ENCODE measurements at places on chromosomes 5 and 9.

GRCh38 chr5:133847886-133848285, 120.5 kb downstream of the C5orf15 start:
- no peak for DNase-seq

- peak; percentile 97 for DNase-seq
These were observed at the start of gene UCK1 for GRCh38 chr9:131530920-131531832. TSS of gene UCK1 (minus strand) at chr9:131531263. CDS start at chr9:131531174, 89 bp downstream.

DNA sequence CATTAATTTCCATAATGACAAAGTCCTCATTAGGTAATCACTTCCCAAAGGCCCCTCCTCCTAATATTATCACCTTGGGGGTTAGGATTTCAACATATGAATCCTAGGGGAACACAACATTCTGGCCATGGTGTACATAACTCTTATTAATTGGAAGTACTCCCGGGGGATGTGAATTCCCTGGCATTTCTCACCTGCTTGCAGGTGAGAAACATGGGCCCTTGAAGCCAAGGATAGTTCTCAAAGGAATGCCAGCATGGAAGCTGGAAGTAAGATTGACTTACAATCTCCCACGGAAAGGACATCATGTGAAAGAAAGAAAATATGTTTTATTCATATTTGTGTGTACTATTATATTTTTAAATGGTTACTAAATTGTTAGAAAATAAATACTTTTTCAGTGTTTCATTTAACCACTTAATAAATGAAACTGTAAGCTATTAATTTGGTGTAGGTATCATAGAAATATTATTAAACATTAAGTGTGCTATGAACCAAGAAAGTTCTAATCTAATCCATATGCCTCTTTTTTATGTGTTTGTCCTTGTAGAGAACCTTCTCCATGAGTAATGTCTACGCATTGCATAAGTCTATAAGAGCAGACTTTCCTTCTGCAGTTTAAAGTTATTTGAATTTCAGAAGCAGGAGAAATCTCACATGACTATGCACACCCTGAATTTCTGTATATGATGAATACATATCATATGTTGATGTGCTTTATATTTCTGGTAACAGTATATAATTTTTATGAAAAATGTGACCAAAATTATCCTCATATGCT, 59.4 kb downstream of the ANXA1 start:
- DNase-seq: no peak

- DNase-seq: no peak
These were observed 278.3 kb upstream of the PCSK5 start for GRCh38 chr9:75612205-75612604.

DNA sequence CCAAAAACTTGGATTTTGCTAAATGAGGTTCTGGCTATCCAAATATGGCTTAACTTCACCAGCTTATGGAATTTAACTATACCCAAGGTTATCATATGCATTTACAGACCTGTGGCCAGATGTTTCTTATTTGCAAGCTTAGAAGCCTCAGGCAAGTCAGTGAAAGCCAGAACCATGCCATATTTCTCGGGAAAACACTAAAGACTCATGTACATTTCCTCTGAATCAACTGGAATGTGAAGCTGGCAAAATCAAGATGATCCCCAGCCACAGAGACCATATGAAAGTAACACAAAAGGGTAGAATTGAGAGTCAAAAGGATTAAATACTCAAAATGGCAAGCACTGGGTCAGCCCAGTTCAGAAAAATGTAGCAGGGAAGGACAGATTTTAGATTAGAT, 76.4 kb upstream of the SLC1A1 start:
- DNase-seq: no peak

- no peak for DNase-seq
These were observed 243.6 kb downstream of the PRELID2 start for GRCh38 chr5:145591578-145591977.

DNA sequence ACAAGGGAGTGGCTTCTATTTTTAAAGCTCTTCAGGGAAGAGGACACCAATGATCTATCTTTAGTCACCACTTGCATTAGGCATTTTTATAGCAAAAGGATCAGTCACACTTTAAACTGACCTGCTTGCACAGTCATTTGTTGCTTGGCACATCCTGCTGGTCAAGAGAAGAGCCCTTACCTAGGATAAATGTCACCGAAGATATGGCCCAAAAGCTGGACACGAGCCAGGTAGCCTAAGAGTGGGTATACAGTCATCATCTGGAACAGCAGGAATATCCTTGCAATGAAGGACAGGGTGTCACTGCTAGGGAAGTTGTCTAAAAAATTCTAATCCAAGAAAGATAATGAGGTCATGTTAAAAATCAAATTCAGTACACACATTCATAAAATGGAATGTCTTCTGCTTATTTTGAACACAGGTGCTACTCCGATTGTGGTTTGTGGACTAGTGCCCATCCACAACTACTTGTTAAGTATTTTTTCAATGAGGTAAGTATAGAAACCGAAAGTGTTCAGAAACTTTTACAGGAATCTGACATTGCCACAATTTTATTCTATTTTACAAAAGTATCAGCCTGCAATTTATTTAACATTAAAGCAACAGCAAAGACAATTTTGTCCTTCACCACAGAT, 78.4 kb downstream of the SLC38A9 start:
- DNase-seq: no peak

DNA sequence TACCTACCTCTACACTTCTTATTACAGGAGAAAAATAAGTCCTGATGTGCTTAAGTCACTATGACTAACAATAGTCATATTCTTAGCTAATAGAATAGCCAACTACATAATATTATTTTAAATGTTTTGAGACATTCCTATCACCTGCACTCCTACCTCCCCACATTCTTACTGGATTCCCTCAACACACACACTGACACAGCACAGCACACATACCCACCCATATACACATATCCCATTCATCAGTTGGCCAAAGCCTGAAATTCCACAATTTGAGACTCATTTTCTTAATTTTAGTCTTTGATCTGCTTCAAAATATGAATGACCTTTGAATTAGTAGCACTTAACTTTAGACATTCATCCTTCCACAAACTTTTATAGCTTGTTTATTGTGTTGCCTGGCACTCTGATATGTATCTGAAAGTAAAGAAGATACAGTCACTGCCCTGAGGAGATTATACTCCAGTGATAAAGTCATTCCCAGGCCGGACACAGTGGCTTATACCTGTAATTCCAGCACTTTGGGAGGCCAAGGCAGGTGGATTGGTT, 168.3 kb upstream of the RASA1 start:
- DNase-seq: no peak

- no peak for DNase-seq
These were observed 12.7 kb downstream of the PTPDC1 start for GRCh38 chr9:94096819-94097577.

GRCh38 chr5:15285901-15286583, 213.9 kb upstream of the FBXL7 start:
- DNase-seq: no peak

- DNase-seq: peak; percentile 69
These were observed at the start of gene ADAMTS19 for GRCh38 chr5:129459777-129460671. TSS of gene ADAMTS19 (plus strand) at chr5:129460298. CDS start at chr5:129460392, 94 bp downstream.

- DNase-seq: no peak
These were observed 276.7 kb upstream of the KIF2A start for GRCh38 chr5:62029303-62029702.
